ENCODE measurements at places on chromosomes 12 and 14. TPM values are rescaled to one million over a fixed set of nuclear protein-coding genes. Genes with fewer than 3 reads are reported as not detected.

The NRL gene
- total RNA-seq, result 4.8 TPM

The TAS2R7 gene
- total RNA-seq, result 1.5 TPM

The FBXW8 gene
- total RNA-seq, result 27.8 TPM

The PROX2 gene
- total RNA-seq, result not detected

The PRPF39 gene
- 27.8 TPM for total RNA-seq

DNA sequence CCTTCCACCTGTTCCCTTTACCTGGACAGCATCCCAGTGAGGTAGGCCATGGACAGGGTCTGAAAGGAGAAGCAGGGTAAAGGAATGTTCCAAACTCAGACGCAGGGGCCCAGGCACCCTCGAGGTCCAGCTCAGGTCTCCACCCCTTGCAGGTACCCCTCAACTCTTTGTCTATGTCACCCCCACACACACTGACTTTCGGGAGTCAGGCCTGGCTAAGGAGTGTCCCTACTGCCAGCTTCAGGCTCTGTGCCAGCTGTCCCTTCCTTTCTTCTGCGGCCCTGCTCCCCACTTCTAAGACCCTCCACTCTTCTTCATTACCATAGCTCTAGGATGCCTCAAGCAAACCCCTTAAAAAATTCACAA lies 13.6 kb downstream of the FAIM2 start:
- no peak overlapping the region for H3K27ac ChIP-seq
- no peak for DNase-seq
- H3K4me1 ChIP-seq, result peaks cover 4% of the 10 kb centered on the region
- no peaks in the 10 kb centered on the region for H3K27me3 ChIP-seq

GRCh38 chr12:30764251-30764650 lies 9.5 kb upstream of the CAPRIN2 start:
- H3K4me3 ChIP-seq, result no peak overlapping the region
- H3K27ac ChIP-seq, result no peak overlapping the region
- DNase-seq, result no peak
- no peaks in the 10 kb centered on the region for H3K4me1 ChIP-seq
- peaks cover 8% of the 10 kb centered on the region for H3K36me3 ChIP-seq

DNA sequence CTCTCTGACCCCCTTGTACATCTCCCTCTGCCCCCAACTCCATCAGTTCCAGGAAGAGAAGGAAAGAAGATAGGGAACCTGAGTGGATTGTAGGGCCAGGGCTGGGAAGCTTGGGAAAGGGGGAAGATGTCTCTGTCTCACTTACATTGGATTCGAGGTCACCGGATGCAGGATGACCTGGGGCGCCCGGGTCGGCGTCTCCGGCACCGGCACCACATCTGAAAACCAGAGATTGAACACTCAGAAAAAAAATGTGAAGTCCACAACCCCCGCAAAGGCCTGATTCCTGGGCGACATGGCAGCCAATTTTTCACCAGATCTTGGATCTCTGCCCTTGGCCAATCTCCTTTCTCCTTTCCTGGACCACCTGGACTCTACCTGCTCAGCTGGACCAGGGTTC lies 169.4 kb upstream of the NOS1 start:
- H3K4me1 ChIP-seq, result no peaks in the 10 kb centered on the region
- H3K27me3 ChIP-seq, result no peaks in the 10 kb centered on the region
- no peaks in the 10 kb centered on the region for H3K36me3 ChIP-seq
- no peak overlapping the region for H3K27ac ChIP-seq

GRCh38 chr12:131468206-131468605 lies 242.7 kb upstream of the SFSWAP start:
- no peaks in the 10 kb centered on the region for H3K4me1 ChIP-seq
- H3K27me3 ChIP-seq, result no peaks in the 10 kb centered on the region
- no peak overlapping the region for H3K4me3 ChIP-seq
- no peak for DNase-seq
- H3K27ac ChIP-seq, result no peak overlapping the region
- no peaks in the 10 kb centered on the region for H3K36me3 ChIP-seq

- peaks cover 11% of the 10 kb centered on the region for H3K4me1 ChIP-seq
- no peak for DNase-seq
- H3K36me3 ChIP-seq, result no peaks in the 10 kb centered on the region
These were observed 13.2 kb downstream of the RPS6KA5 start for GRCh38 chr14:91047174-91047753.

- H3K4me3 ChIP-seq, result peak overlapping the region; percentile 50
- H3K27me3 ChIP-seq, result peaks cover 47% of the 10 kb centered on the region
- no peaks in the 10 kb centered on the region for H3K36me3 ChIP-seq
- H3K27ac ChIP-seq, result no peak overlapping the region
These were observed 224.6 kb upstream of the CRY1 start for GRCh38 chr12:107317751-107318555.

DNA sequence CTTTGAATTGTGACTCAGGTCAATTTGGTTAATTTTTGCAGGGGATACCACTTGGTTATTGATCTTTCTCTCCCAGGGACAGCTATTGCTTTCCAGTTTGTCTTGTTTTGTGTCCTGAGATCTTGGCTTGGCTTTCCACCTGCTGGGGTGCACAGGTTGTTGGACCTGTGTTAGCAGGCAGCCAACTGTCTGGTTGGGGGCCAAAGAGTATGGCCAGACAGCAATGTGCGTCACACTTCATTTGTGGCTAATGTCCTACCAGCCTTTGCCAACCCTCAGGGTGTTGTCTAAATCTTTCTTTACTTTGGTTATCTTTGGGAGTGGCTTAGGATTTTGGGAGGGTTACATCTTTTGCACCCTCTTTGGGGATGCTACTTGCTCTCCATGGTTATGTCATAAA lies 494.9 kb upstream of the ATP2B1 start:
- H3K36me3 ChIP-seq, result no peaks in the 10 kb centered on the region
- H3K4me3 ChIP-seq, result no peak overlapping the region
- H3K27me3 ChIP-seq, result no peaks in the 10 kb centered on the region
- no peak for DNase-seq

DNA sequence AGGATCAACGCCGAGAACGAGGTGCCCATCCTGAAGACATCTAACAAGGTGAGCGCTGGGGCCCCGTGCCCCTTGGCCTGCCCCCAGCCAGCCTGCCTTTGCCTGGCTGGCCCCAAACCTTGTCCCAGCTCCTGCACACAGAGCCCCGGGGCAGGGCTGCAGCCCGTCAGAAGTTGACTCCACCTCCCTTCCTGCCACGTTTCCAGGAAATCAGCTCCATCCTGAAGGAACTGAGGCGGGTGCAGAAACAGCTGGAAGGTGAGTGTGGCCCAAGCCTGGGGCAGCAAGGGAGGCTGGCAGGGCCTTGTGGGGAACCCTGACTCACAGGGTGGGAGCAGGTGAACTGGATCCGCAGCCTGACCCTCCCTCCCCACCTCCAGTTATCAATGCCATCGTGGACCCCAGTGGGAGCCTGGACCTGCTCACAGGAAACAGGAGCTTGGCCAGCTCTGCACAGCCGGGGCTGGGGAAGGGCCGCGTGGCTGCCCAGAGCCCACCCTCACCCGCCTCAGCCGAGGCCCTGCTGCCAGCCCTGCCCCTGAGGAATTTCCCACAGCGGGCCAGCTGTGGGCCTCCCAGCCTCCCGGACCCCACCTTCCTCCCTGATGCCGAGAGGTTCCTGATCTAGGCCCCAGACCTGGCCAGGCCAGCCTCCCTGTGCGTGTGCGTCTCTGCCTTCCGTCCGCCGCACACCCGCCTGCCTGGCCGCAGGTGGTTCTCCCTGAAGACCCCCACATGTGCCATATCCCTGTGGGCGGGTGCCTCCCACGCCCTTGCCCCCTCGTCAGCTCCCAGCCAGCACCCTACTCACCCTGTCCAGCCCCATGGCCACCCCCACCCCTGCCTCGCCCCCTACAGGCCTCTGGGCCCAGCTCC lies 29.5 kb downstream of the CEP170B start:
- no peaks in the 10 kb centered on the region for H3K36me3 ChIP-seq
- H3K27me3 ChIP-seq, result no peaks in the 10 kb centered on the region
- H3K4me3 ChIP-seq, result no peak overlapping the region
- DNase-seq, result no peak

DNA sequence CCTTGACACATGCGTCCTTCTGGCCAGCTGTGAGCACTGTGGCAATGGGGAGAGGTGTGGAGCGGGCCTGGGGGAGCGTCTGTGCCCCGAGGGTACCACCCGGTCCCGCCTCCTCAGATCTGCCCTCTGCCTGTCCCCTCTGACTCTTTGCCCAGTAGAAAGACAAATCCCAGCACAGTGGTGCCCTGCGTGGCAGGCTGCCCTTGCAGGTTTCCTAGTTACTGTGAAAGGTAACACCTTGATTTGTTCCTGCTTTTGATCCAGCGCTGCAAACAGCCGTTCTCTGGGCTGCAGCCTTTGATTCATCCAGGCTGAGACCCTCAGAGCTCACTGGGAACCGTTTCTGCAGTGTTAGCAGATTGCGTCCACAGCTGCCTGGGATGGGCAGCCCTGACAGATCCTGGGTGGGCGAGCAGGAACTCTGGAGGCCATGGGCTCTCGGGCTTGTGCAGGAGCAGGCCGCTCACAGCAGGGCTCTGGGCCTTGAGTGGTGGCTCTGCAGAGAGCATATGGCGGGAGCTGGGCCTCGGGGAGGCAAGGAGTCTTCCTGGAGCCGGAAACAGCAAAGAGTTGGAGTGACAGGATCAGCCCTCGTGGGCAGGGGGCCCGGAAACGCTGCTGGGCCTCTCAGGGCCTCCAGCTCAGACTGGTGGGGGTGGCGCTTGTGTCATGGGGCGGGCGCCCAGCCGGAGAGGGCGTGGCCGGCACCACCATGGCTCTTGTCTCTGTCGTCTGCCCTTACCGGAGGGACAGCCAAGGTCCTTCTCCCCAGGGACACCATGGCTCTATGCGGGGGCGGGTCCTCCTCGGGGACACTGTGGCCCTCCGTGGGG lies 16.6 kb downstream of the FBRSL1 start:
- no peaks in the 10 kb centered on the region for H3K27me3 ChIP-seq
- H3K4me3 ChIP-seq, result no peak overlapping the region
- H3K27ac ChIP-seq, result peak overlapping the region; percentile 72
- H3K36me3 ChIP-seq, result no peaks in the 10 kb centered on the region
- H3K4me1 ChIP-seq, result no peaks in the 10 kb centered on the region
- peak; percentile 43 for DNase-seq
